ENCODE measurements at places on chromosomes 6 and 20. TPM values are rescaled to one million over a fixed set of nuclear protein-coding genes. Genes with fewer than 3 reads are reported as not detected.

DYNLT2 gene
- 1.9 TPM for total RNA-seq

SPAG4 gene
- 2.7 TPM for total RNA-seq

NKAIN4 gene
- total RNA-seq = not detected

ZGPAT gene
- total RNA-seq = 40.7 TPM

ELOVL4 gene
- total RNA-seq = 0.31 TPM

RIPPLY2 gene
- not detected for total RNA-seq

ZBTB24 gene
- total RNA-seq = 17.8 TPM

MKKS gene
- 9.6 TPM for total RNA-seq

APOBEC2 gene
- total RNA-seq = not detected

PRND gene
- not detected for total RNA-seq

GSTA3 gene
- not detected for total RNA-seq

SLC24A3 gene
- not detected for total RNA-seq

HTR1E gene
- total RNA-seq = not detected
